PC-3 (cell line): ENCODE measurements at places on chromosomes 3 and 15.

- H3K4me1 ChIP-seq, result no peaks in the 10 kb centered on the region
- H3K27ac ChIP-seq, result no peak overlapping the region
Measured at GRCh38 chr3:74564560-74564959, 49.9 kb downstream of the CNTN3 start.

- H3K36me3 ChIP-seq, result peaks cover 14% of the 10 kb centered on the region
- peak overlapping the region; percentile 88 for H3K27ac ChIP-seq
- H3K4me3 ChIP-seq, result peak overlapping the region; percentile 8; the same call in 1 of the 2 replicates
- DNase-seq, result peak; percentile 96
Measured at GRCh38 chr15:80749589-80749988, 29.6 kb upstream of the CEMIP start.

DNA sequence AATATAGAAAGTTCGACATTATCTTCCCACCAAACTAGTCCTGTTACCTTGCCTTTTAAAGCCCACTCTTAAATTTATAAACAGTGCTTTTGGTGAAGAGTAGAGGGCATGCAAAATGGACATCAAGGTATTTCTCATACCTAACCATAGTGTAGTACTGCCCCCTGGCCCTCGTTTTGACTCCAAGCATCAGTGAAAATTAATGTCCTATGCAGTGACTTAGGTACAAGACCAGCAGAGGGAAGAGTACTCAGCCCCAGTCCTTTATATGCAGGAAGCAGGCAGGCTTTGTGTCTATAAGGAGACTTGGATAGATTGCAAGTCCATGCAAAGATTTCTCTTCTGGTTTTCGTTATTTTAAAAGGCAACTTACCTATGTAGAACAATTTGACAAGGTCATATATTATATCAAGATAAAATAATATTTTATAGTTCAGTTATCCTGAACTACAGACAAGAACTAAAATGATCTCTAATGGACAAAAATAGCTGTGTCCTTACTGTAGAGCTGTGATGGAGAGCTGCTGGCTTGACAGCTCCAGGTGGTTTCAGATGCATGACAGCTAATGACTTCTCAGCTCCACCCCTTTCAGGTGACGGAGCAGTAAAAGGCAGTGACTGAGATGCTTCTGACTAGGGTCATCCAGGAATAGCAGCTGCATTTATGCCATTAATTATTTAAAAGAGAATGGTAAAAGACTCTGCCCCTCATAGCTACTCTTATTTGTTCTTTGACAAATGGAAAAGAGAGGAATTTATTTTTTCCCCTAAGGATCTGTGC is 646.1 kb downstream of the SQOR start:
- no peaks in the 10 kb centered on the region for H3K27me3 ChIP-seq
- no peaks in the 10 kb centered on the region for H3K4me1 ChIP-seq
- peak; percentile 56 for DNase-seq

- DNase-seq, result peak; percentile 51
- H3K4me1 ChIP-seq, result peaks cover 18% of the 10 kb centered on the region
- H3K27me3 ChIP-seq, result no peaks in the 10 kb centered on the region
- no peaks in the 10 kb centered on the region for H3K36me3 ChIP-seq
Measured at GRCh38 chr3:176574786-176575185, 622.5 kb downstream of the TBL1XR1 start.

- H3K4me3 ChIP-seq, result no peak overlapping the region
- no peaks in the 10 kb centered on the region for H3K4me1 ChIP-seq
- no peak for DNase-seq
- H3K36me3 ChIP-seq, result no peaks in the 10 kb centered on the region
- no peak overlapping the region for H3K27ac ChIP-seq
Measured at GRCh38 chr3:173216063-173216462, 75.0 kb upstream of the SPATA16 start.

- H3K4me1 ChIP-seq, result peaks cover 28% of the 10 kb centered on the region
- DNase-seq, result peak; percentile 85
- no peak overlapping the region for H3K27ac ChIP-seq
- no peaks in the 10 kb centered on the region for H3K36me3 ChIP-seq
- no peaks in the 10 kb centered on the region for H3K27me3 ChIP-seq
- H3K4me3 ChIP-seq, result no peak overlapping the region
Measured at GRCh38 chr15:69987492-69988489, 109.9 kb downstream of the TLE3 start.

- H3K36me3 ChIP-seq, result no peaks in the 10 kb centered on the region
- H3K4me1 ChIP-seq, result no peaks in the 10 kb centered on the region
- no peak overlapping the region for H3K4me3 ChIP-seq
- no peaks in the 10 kb centered on the region for H3K27me3 ChIP-seq
- DNase-seq, result no peak
Measured at GRCh38 chr15:96187341-96188305, 142.9 kb upstream of the NR2F2 start.

- no peaks in the 10 kb centered on the region for H3K36me3 ChIP-seq
- no peak overlapping the region for H3K4me3 ChIP-seq
- DNase-seq, result no peak
- no peaks in the 10 kb centered on the region for H3K4me1 ChIP-seq
- H3K27me3 ChIP-seq, result no peaks in the 10 kb centered on the region; the same call in 1 of the 2 replicates
Measured at GRCh38 chr3:134864636-134865035, 69.6 kb downstream of the EPHB1 start.

GRCh38 chr3:197364410-197365071 is 66.1 kb upstream of the DLG1 start:
- no peak overlapping the region for H3K27ac ChIP-seq
- DNase-seq, result peak; percentile 27

DNA sequence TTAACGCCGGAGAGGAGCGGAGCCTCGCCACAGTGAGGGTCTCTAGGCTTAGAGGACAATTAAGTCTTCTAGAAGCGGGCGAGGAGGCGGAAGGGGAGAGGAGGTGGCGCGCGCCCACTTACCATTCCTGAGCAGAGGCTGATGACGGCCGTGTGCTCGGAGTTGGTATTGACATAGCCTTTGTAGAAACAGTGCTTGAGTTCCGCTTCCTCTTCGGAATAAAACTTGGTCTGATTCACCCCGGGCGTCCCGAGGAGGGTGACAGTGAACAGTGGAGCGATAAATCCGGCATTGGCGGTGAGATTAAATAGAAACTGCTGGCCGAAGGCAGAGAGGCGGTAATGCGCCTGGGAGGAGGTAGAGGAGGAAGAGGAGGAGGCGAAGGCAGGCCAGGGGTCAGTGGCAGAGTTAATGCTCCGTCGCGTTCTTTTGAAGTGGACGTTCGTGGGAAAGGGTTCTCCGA is 1.3 kb downstream of the ADAMTS9 start:
- no peaks in the 10 kb centered on the region for H3K4me1 ChIP-seq
- H3K27me3 ChIP-seq, result peaks cover 33% of the 10 kb centered on the region

DNA sequence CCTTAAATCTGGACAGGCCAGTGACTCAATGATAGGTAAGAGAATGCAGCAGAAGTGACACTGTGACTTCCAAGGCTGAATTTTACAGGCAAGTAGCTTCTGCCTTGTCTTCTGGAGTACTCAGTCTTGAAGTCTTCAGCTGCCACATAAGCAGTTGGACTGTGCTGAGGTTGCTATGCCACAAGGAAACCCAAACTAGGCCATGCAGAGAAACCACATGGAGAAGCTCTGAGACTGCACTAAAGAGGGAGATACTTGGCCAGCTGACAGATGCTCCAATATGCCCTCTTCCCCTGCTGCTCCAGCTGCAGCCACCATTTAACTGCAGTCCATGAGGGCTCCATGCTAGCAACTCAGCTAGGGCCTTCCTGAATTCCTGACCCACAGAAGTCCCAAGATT is 119.4 kb upstream of the GADL1 start:
- peaks cover 47% of the 10 kb centered on the region for H3K4me1 ChIP-seq
- no peaks in the 10 kb centered on the region for H3K27me3 ChIP-seq
- DNase-seq, result no peak
- peak overlapping the region; percentile 82 for H3K27ac ChIP-seq
- no peak overlapping the region for H3K4me3 ChIP-seq

DNA sequence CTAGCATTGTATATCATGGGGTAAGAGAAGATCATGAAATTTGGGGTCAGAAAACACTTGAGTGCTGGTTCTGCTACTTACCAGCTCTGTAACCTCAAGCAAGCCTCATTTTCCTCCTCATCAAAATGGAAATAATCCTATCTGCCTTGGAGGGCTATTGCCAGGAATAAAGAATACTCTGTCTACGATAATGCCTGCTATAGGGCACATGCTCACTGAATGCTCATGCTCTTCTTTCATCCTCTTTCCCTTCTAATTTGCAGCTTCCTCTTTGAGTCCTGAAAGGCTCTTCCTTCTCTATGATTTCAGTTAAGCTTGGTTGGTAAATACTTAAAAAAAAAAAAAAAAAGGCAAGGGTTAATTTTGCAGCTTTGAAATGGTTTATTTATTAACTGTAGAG is 12.8 kb downstream of the RTP1 start:
- H3K27ac ChIP-seq, result no peak overlapping the region
- no peaks in the 10 kb centered on the region for H3K27me3 ChIP-seq
- peaks cover 17% of the 10 kb centered on the region for H3K4me1 ChIP-seq
- no peak overlapping the region for H3K4me3 ChIP-seq

- H3K27ac ChIP-seq, result no peak overlapping the region
- H3K4me3 ChIP-seq, result no peak overlapping the region
- no peak for DNase-seq
- H3K36me3 ChIP-seq, result peaks cover 17% of the 10 kb centered on the region; the same call in 1 of the 2 replicates
Measured at GRCh38 chr3:11832981-11833905, 13.4 kb downstream of the TAMM41 start.

DNA sequence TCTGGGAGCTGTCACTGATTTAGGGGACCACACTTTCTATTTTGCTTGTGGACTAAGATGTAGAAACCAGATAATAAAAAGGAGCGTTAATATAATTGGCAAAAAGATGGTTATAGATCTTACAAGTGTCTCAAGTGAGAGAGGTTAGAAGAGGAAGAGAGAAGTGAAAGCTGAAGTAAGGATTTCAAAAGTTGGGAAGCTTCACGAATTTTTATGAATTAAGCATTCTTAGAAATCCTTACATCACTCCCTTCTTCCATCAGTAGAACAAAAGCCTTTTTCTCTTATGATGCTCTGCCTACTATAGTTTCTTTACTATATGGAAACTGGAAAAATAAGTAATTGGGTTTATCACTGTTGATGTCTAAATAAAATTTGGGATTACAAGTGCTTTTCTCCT is 146.5 kb downstream of the FNDC3B start:
- H3K4me1 ChIP-seq, result peaks cover 14% of the 10 kb centered on the region
- no peaks in the 10 kb centered on the region for H3K36me3 ChIP-seq
- no peak overlapping the region for H3K27ac ChIP-seq
- H3K4me3 ChIP-seq, result no peak overlapping the region

DNA sequence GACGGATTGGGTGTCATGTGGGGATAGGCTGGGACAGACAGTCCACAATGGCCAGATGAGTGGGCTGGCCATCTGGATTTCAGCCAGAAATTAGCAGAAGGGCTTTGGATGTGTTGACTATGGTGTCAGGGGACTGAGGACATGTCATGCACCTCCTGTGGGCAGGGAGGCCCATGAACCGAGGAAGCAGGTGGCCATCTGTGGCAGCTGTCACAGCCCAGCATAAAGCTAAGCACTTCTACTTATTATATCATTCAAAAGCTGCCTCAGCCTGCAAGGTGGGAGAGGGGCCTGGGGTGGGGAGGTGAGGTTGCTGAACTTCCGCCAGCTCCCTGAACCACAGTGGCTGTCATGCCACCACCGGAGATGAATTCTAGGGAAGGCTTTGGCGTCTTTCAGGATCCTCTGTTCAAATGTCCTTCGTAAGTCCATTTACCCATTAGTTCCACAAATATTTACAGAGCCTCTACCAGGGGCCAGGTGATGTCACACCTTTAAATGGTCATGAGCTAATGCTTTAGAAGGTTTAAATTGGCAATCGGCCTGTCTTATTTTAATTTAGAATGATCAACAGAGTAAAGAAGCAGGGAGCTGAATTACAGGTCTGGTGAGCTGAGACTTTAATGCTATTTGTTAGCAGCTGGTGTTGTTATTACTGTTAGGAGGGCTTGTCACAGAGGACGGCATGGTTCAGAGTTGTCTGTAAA is 23.6 kb upstream of the CAV3 start:
- no peak overlapping the region for H3K27ac ChIP-seq
- H3K4me1 ChIP-seq, result peaks cover 14% of the 10 kb centered on the region

DNA sequence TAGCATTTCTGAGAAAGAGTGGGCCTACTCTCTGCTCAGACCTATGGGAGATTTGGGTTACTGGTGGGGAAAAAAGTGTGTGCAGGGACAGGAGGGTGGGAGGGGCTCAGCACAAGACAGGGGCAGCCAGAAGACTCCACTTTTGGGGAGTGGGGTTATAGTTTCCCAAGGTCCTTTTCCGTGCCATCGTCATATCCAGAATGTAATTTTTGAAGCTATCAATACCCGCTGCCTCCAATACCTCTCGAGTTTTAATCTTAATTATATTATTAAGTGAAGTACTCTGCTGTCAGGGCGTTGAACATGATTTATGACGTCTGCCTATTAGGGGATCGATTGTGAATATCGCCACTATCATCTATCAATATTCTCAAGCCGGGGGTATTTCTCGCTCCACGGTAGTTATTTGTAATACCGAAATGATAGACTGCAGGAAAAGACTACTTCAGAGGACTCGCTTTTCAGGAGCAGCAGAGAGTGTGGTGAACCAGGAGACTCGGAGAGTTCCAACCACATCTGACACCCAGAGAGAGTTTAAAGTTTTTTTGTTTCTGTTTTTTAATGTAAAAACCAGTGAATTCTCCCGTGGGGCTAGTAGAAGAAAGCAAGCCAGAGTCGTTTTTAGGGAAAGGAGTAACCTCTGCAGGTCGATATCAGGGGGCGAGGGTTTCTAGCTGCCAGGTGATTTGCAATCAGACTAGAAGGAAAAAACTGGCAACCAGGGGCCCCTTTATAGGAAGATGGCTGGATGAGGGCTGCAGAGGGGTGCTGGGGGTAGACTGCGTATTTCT is 20.6 kb downstream of the NR2F2 start:
- DNase-seq, result no peak
- H3K4me3 ChIP-seq, result no peak overlapping the region
- H3K27ac ChIP-seq, result no peak overlapping the region
- no peaks in the 10 kb centered on the region for H3K27me3 ChIP-seq
- 0 out of 2 replicates have a peak, but pooled peaks cover 5% of the 10 kb centered on the region for H3K36me3 ChIP-seq

GRCh38 chr3:171262431-171262830 is 197.8 kb downstream of the TNIK start:
- no peak overlapping the region for H3K4me3 ChIP-seq
- no peak overlapping the region; the same call in 1 of the 2 replicates for H3K27ac ChIP-seq
- no peaks in the 10 kb centered on the region for H3K36me3 ChIP-seq

DNA sequence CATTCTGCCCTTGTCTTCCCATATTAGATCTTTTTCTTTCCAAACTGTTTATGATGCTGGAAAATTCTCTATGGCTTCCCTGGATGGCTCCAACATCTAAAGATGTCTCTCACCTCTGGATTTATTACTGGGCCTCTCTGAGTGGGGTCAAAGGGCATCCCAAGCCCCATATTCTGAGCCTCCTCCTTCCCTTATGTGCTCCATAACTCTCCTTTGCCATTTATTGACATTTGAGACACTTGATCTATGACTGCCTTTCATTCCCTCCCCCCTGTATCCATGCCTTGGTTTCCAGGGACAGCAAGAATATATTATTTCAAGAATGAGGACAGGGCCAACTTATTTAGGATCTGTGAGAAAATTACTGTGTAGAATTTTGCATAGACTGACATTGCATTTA is 369.3 kb upstream of the ONECUT1 start:
- no peak for DNase-seq
- no peaks in the 10 kb centered on the region for H3K27me3 ChIP-seq
- no peaks in the 10 kb centered on the region for H3K4me1 ChIP-seq
- H3K27ac ChIP-seq, result no peak overlapping the region
- no peak overlapping the region for H3K4me3 ChIP-seq

GRCh38 chr3:11305509-11305908 is 33.3 kb downstream of the ATG7 start:
- no peaks in the 10 kb centered on the region for H3K27me3 ChIP-seq
- peak; percentile 69 for DNase-seq
- H3K36me3 ChIP-seq, result peaks cover 57% of the 10 kb centered on the region
- no peak overlapping the region for H3K4me3 ChIP-seq
- peaks cover 11% of the 10 kb centered on the region for H3K4me1 ChIP-seq

- no peak overlapping the region for H3K4me3 ChIP-seq
- H3K27ac ChIP-seq, result peak overlapping the region; percentile 33
- no peaks in the 10 kb centered on the region for H3K27me3 ChIP-seq
Measured at GRCh38 chr3:17478673-17479072, 263.8 kb downstream of the TBC1D5 start.
